ENCODE measurements at places on chromosomes 13 and 19.

DNA sequence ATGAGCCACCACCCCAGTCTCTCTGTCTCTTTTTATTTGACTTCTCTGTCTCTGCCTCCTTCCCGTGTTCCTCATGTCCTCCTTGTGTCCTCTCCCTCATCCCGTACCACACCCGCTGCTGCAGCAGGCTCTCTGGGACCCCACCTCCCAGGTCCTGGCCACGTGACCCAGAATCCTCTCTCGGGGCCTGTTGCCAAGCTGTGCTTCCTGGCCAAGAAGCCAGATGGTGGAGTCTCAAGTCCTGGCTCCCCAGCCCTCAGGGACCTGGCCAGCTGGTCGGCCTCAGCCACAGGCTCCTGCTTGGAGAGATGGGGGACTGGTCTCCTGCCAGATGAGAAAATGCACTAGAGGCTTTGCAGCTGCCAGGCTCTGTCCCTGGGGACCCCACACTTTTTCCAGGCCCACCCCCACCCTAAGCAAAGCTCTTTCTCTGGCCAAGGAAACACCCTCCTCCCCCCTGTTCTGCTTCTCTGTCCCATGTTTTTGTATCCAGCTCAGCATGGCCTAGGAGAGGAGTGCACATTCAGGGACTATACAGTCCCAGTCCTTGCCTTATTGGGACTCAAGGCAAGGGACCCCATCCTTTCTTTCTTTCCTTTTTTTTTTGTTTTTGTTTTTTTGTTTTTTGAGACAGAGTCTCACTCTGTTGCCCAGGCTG lies 34.3 kb upstream of the SHKBP1 start:
- no peak for DNase-seq

DNA sequence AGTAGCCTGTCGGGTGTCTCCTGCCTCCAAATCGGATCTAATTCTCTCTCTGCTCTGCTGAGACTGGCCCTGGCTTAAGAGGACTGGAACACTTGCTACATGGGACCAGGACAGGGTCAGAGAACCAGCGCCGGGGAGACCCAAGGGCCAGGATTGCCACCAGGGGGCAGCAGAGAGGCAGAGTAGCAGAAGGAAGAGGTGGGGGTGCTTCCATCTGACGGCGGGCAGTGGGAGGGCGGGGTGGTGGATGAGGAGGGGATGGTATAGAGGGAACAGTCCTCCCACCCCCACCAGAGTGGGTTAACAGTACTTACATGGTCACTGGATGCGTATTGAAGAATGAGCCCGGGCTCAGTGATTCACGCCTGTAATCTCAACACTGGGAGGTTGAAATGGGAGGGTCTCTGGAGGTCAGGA lies 11.9 kb downstream of the SELENOW start:
- DNase-seq: peak; percentile 89

DNA sequence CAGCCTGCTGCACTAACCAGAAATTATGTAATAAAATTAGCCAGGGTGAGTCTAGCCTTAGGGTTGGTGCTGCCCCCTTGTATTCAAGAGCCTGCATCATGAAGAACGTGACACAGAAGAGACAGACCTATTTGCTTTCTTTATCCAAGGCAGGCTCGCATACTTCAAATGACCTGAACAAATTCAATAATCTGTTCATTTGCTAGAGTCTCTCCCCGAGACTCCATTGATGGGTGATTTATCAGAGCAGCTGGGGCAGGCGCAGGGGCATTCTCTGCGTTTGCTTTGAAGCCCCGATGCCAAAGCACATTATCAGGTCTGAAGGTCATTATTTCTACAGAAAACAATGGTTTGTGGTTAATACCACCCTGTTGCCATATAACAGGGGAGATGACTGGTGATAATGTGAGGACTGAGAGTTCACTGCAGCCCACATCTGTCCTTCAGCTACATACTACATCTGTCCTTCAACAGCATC lies 520.3 kb downstream of the DIAPH3 start:
- DNase-seq: no peak

GRCh38 chr13:102606537-102607309 lies 9.9 kb downstream of the TPP2 start:
- DNase-seq: peak; percentile 85

DNA sequence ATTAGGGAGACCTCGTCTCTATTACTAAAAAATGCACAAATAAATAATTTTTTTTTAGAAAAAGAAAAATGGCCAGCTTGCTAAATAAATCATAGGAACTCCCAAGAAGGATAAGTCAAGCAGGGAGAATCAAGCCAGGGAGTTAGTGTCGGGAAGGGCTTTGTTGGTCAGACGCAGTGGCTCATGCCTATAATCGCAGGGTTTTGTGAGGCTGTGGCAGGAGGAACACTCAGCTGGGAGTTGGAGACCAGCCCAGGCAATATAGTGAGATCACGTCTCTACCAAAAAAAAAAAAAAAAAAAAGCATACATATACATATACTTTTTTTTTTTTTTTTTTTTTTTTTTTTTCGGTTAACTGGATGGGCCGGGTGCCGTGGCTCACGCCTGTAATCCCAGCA lies 9.0 kb downstream of the NACC1 start:
- no peak for DNase-seq

- DNase-seq: no peak
Observed at GRCh38 chr13:78402708-78403400, 200.5 kb downstream of the POU4F1 start.

- peak; percentile 80 for DNase-seq
Observed at GRCh38 chr19:41753159-41753558, 2.2 kb upstream of the CEACAM6 start.

GRCh38 chr19:49502866-49503581 lies 6.8 kb downstream of the RPS11 start:
- peak; percentile 79 for DNase-seq

GRCh38 chr19:44677019-44677811 lies 5.9 kb downstream of the CEACAM19 start:
- no peak for DNase-seq

DNA sequence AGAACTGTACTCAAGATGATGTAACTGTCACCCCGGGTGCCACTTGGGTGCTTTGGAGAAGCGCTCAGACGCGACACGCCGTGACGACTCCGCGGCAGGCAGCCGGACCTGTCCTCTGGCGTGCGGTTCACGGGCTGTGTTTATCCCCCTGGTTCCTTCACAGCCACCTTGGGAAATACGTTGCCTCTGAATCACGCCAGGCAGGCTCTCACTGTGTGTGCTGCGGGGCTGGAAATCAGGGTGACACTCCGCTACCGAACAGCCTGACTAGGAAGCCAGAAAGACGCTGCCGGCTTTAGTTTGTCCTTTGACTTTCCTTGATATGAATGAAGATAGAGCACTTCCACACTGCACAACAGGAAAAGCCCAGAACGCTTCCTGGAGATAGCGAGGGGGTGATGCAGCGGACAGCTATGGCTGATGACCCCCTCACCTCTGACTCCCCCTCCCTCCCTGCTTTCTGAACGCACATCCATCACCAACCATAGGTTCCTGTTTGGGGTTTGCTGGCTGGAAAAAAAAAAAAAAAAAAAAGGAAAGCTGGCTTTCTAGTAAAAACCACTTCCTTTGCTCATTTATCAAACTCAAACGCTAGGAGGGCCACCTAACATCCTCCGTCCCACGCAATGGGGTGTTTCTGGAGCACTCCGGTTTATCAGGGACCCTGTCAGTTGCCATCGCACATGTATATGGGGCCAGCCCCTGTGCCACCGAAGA lies 3.7 kb upstream of the GP6 start:
- DNase-seq: peak; percentile 52

- peak; percentile 18 for DNase-seq
Observed at GRCh38 chr13:76709851-76710250, 176.4 kb downstream of the KCTD12 start.

DNA sequence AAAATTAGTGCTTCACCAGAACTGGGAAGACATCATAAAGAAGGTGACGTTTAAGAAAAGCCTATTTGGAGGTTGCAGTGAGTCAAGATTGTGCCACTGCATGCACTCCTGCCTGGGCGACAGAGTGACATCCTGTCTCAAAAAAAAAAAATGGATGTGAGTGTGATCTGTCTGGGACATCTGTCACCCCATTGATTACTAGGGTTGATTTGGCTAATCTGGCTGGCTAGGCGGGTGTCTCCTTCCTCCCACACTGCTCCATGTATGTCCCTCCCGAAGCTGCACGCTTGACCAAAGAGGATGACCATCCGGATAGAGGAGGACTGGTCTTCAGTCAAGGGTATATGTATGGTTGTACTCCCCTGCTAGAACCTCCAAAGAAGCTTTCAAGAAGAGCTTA lies 2.6 kb downstream of the GTF2F2 start:
- peak; percentile 29 for DNase-seq

GRCh38 chr19:4980067-4980466 lies 11.2 kb downstream of the KDM4B start:
- DNase-seq: peak; percentile 73

- peak; percentile 65 for DNase-seq
Observed at GRCh38 chr13:26721251-26722121, 39.1 kb downstream of the GPR12 start.

GRCh38 chr13:24129914-24130774 lies 30.4 kb upstream of the SPATA13 start:
- DNase-seq: peak; percentile 8

- DNase-seq: no peak
Observed at GRCh38 chr13:98843482-98843877, 91.0 kb upstream of the SLC15A1 start.

DNA sequence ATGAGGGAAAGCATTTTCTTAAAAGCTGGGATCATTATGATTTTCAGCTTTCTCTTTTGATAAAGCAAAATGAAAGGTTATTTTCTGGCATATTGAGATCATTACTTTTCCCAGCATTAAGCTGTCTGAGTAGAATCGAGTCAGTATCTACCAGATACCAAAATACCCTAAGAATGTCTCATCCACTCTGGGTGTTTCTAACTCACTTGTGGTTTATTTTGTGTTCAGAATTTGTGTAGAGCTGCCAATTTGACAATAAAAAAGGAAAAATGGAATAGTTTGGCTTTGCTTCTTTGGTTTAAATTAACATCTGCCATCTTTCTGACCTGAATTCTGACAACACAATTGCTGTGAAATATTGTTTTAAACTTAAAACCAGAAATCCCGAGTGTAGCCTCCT lies 438.7 kb upstream of the ARGLU1 start:
- no peak for DNase-seq

Data from hematopoietic multipotent progenitor cell treated with erythropoietin and hydrocortisone succinate and interleukin-3 and kit ligand, for 6 days (in vitro differentiated cells).